T follicular helper cell (primary cell): ENCODE measurements at places on chromosomes 5 and 9.
A peak's percentile ranks its signal among the peaks of the same experiment; 100 is the strongest.

DNA sequence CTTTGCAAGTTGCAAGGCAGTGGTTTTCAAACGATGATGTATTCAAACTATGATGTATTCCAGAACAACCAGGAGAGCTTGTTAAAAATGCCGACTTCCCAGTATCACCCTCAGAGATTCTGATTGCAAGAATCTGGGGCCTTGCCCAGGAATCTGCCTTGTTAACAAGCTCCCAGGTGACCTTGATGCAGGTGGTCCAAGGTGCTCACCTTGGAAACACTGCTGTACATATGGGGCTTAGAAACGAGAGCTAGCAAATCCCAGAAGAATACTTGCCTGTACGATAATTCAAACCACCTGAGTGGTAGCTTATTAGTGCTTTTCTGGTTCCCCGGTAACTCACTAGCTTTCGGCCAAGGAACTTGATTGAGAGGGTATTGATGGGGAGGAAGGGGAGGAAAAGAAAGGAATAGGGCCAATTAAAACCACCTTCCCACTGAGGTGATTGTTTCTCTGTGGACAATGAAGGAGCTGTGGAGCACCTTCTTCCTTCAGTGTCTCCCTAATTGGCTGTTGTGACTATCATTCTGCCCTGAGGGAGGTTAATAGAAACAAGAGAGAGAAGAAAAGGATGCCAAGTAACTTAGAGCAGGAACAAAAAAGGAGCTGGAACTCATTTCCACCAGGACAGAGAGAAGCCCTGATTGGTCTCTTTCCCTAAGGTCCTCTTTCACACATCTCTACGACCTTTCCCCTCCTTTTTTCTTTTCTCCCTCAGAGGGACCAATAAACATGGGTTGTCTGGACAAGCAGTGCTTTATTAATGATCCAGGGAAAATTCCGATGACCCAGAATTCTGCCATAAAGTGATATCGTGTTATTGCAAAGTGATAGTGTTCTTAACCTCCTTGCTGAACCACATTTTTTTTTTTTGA is 218.8 kb downstream of the TMEM167A start:
- no peak for DNase-seq

DNA sequence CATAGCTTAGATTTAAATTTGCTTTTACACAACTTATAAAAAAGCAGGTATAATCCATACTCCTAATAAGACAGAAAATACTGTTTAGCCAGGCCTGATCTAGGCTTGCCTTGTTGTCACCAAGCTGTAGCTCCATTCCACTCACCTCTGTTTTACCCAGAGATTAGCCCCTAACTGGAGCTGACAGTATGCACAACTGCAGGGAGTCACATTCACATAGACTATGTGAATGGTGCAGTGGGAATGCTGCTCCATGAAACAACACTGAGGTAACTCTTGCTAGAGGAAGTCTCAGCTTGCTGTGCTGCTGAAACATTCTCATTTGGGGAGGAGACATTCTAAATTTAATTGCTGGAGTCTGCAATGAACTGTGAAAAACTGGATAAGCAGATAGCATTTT is 209.1 kb downstream of the TMEM232 start:
- no peak for DNase-seq

DNA sequence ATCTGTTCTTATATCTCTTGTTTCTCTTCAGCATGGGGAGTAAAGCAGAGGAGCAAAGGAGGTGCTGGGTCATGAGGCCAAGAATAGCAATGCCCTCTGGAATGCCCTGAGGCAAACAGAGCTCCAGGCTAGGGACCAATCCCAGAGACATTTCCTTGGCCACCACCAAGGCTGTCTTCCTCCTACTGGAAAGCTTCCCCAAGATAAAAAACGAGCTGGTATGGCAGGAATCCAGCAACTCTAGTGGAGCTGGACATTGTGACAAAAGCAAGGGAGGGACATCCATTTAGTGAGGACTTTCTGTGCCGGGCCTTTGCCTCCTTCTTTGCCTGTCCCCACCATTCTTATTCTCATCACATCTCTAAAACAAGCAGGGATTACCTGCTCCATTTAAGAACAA is 161.6 kb downstream of the ASTN2 start:
- no peak for DNase-seq

DNA sequence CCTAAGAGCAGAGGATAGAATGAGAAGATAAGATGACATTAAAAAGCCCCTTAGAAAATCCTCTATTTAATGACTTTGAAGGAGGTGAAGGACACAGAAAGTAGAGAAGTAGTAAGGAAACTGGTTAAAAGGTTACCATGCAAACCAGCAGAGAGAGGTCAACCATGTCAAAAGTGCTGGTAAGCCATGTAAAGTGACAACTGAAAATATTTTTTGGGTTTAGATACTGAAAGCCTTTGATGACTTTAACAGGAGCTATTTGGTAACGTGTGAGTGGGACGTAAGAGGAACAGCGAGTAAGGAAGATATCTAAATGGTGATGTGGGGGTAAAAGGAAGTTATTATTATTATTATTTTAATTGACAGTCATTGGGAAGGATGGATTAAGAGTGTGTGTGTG is 56.9 kb downstream of the MACIR start:
- DNase-seq: no peak

DNA sequence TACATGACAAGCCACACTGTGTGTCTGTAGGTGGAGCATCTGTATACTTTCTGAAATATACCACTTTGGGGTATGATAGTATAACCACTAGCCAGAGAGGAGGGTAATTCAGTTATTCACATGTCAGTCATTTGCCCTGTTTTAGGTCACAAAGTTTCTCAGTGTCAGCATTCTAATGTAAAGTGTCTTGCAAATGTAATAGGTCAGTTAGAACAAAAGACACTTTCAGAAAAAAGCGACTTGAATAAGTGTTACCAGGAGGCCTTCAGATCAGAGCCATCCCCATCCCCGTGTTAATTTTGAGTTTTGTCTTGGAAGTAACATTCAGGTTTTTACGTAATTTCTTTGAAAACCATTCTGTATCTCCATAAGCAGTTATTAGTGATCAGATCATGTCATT is 33.7 kb downstream of the TTC1 start:
- DNase-seq: no peak

DNA sequence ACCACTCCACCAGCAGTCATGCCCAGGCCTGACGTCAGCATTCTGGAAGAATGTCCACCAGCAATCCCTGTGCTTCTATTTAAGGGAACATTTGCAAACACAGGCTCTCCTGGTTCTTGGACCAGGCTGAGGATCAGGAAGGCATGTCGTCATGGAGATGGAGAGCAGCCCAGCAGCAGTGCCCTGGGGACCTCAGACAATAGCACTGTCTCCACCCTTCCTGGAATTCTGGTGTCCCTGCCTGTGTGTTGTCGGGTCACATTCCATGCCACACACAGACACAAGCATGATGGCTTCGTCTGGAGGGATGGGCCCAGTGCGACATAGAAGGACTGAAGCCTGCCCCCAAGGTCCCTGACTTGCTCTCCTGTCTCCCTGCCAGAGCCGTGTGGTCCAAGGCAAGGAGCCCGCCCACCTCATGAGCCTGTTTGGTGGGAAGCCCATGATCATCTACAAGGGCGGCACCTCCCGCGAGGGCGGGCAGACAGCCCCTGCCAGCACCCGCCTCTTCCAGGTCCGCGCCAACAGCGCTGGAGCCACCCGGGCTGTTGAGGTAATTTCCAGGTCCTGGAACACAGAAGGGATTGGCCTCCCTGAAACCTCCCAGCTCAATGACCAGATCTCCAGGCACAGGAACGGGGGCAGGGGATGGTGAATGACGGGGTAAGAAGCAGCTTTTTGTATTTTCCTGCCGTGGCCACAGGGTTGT is 43.8 kb downstream of the STOM start:
- no peak for DNase-seq

DNA sequence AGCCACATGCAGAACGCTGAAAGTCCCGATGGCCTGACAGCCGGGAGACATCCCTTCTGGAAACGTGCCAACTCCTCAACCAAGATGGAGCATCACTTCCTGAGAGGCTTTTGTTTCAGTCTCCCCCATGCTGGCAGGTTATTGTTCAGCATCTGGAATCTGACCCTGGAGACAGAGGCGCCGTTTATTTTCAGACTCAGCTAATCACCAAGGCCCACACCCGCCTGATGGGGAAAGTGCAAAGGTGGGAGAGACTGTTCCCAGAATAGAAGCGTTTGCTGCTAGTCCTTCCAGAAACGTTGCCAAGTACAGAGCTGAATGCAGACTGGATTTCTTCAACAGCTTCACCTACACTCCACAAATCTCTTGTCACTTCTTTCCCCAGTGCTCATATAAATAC is 41.8 kb upstream of the S1PR3 start:
- DNase-seq: no peak

GRCh38 chr9:764105-764524 is 77.4 kb upstream of the DMRT1 start:
- peak; percentile 1 for DNase-seq

- DNase-seq: no peak
Measured at GRCh38 chr5:41115281-41115680, 44.1 kb upstream of the MROH2B start.

DNA sequence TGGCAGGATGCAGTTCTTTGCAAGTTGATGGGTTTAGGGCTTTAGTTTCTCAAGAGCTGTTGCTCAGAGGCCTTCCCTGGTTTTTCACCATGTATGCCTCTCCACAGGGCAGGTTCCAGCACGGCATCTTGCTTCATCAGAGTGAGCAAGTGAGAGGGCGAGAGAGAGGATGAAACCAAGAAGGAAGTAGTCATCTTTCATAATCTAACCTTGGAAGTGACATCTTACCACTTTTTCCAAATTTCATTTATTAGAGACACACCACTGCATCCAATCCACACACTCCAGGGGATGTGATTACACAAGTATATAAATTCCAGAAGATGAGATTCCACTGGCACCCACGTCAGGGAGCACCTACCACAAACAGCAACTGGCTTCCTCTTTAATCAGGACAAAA is 294.4 kb downstream of the MARCHF11 start:
- DNase-seq: no peak

- no peak for DNase-seq
Measured at GRCh38 chr9:14433351-14434157, 119.6 kb upstream of the NFIB start.

GRCh38 chr9:93093127-93093876 is 2.7 kb upstream of the CARD19 start:
- DNase-seq: no peak

- DNase-seq: no peak
Measured at GRCh38 chr9:96022445-96023051, 147.1 kb downstream of the ERCC6L2 start.

- DNase-seq: no peak
Measured at GRCh38 chr9:129327552-129328328, 149.7 kb upstream of the IER5L start.

GRCh38 chr5:73565139-73565968 is at the start of the genes ANKRA2 and UTP15:
Gene ANKRA2, minus strand, starts transcription at chr5:73565639. Its CDS starts 2,758 bp downstream, at chr5:73562881.
Gene UTP15, plus strand, starts transcription at chr5:73565743. Its CDS starts 1,602 bp downstream, at chr5:73567345.
- DNase-seq: peak; percentile 99

GRCh38 chr5:122649080-122649479 is 125.8 kb upstream of the SNX2 start:
- DNase-seq: no peak

DNA sequence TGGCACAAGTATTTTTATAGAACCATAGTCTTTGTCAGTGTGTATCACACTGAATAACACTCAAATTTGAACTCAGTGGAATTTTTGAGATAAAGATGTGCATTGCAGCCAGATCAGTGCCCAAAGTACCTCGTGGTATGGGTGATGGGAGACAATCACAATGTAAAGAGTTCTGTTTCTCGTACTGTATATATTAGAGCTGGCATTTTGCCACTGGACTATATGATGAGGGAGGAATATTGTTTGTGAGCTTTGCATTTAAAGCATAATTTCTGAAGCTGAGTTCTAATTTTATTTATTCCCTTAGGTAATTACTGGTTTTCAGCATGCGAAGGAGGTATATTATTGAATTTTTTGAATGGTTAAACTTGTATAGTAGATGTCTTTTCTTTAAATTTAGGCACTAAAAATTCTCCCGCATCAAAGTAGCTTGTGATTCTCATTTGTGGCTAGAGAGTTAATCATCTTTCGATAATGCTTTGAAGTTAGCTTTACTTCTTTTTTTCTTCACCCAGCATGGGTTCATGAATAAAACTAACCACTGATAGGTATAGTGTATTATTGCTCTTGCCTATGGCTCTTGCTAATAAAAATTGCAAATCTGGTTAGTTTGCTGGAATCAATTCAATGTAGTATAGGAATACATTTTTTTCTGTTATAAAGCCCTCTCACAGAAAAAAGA is 43.1 kb downstream of the PAM start:
- no peak for DNase-seq

DNA sequence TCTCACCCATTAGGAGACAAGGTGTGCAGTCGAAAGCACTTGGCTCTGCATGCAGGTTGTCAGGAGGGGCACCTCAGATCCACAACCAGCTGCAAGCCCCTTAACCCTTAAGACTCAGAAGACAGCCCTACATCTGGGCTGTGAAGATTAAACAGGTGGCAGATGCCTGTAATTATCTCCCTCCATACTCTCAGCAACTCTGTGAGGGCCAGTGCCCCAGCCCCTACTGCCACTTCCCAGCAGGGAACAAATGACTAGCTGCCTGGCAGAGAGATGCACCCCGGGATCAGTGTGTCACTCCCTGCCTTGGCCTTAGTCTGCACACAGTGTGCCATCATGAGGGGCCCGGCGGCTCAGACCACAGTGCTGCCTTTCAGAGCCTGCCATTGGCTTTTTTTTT is 42.0 kb downstream of the CRB2 start:
- DNase-seq: no peak

DNA sequence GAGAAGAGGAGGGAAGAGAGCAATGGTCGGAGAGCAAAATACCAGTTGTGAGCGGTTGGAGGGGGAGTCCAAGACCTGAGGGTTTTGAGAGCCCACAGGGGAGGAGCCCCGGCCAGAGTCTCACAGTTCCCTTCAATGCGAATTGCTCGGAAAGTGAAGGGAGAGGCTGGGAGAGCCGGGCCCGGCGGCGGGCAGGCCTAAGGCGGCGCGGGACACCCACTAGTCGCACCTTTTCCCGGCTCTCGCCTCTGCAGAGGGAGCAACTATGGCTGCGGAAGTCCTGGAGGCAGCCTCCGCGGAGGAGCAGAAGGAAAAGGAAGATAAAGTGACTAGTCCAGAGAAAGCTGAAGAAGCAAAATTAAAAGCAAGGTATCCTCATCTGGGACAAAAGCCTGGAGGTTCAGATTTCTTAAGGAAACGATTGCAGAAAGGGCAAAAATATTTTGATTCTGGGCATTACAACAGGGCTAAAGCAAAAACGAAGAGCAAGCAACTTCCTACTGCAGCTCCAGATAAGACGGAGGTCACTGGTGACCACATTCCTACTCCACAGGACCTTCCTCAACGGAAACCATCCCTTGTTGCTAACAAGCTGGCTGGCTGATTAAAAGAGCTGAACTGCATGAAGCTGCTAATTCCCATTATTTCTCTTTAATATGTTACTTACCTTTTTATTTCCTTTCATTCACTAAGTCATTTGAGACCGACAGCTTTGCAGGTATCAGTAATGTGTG is 6.5 kb upstream of the BTNL3 start:
- no peak for DNase-seq

DNA sequence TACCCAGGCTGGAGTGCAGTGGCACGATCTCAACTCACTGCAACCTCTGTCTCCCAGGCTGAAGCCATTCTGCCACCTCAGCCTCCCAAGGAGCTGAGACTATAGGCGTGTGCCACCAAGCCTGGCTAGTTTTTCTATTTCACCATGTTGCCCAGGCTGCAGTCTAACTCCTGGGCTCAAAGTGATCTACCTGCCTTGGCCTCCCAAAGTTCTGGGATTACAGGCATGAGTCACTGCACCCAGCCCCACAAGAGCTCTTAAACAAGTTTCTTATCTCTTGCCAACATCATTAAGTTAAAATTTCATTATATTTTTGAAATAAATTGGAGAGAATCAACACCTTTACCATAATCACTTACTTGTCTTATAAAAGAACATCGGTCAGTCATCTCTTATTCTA is 280.3 kb downstream of the ARHGEF28 start:
- DNase-seq: no peak
